ENCODE measurements at places on chromosomes 3 and 15.

- no peak for DNase-seq
These were observed 30.4 kb upstream of the TM4SF1 start for GRCh38 chr3:149407898-149408297.

DNA sequence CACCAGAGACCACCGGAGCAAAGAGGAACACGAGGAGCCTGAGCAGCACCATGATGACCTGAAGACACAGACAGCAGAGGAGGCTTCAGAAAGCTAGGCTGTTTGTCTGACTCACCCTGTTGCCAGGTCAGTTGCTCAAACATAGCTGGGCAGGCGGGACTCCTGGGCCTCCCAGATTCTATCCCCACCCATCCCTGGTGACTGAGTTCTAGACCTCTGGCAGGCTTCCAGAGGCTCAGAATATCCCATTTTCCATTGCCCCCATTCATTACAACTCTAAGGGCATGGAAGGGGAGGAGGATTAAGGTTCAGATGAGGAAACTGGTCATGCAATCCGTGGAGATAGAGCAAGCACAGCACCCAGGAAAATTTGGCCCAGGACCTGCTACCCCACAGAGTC, at the start of gene CDHR4:
Gene CDHR4, minus strand, starts transcription at position 113 of the 400 bp plus-strand sequence. Its CDS starts 61 bp downstream, at position 52.
- DNase-seq, result no peak

DNA sequence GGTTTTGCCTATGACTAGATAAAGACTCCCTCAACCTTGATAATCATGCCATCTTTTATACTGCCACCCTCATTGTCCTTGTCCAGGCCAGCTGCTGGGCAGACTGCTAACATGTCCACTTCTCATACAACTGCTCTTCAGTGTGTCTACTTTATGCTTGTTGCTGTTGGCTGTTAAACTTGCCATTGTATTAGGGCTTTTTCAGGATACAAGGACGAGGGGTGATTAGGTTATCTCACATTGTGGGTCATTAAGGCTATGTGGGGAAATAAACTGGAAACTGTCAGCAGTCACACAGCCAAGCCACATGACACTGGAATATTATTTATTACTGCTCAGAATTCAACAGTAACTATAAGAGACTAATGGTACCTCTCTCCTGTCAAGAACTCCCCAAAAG, 36.1 kb downstream of the STARD9 start:
- no peak for DNase-seq

- no peak for DNase-seq
These were observed 337.8 kb downstream of the RBMS3 start for GRCh38 chr3:29618395-29619282.

- no peak for DNase-seq
These were observed 59.6 kb downstream of the UBP1 start for GRCh38 chr3:33380653-33381052.

- DNase-seq, result no peak
These were observed 9.4 kb downstream of the PTPRG start for GRCh38 chr3:61570813-61571212.

DNA sequence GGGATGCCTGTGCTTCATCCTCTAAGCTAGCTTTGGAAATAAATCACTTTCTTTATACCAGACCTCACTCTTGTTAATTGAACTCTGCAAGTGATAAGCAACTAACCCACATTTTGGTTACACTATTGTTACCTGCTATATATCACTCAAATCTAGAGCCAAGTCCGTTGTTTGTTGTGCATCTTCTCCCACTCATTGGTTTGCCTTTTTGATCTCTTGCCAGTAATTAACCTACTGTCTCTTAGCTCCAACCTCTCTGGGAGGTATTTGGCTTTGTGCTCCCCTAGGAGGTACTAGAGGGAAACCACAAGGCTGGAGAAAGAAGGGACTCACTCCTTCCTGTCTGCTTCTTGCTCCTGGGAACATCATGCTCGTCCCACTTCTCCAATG, 12.8 kb upstream of the CRBN start:
- DNase-seq, result no peak

DNA sequence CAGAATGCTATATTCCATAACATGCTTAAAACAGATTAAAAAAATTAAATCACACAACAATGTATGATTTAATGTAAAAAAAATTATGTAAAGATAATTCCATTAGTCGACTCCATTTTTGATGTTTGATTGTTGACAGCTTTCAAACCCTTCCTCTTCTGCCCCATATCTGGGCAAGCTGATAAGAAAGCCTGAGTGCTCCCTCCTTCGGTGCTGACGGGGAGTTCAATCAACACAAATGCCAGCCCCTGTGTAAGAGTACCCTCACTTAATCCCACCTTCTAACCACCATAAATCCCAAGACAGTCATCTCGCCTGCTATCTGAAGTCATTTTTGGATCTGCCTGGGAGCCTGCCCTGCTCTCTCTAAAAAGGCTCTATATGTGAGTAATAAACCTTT, 59.8 kb upstream of the IP6K2 start:
- DNase-seq, result no peak

DNA sequence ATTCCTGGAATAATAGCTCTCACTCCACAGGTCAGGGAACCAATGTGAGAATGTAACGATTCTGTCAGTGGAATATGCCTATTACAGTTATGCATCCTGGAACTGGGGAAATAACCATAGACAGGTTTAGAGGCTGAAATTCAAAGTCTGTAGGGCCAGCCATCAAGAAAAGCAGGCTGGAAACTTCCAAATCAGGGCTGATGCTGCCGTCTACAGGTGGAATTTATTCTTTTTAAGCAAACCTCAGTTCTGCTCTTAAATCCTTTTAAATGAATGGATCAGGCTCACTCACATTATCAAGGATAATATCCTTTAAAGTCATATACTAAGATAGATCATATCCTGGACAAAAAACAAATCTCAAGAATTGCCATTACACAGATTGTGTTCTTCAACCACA, 699.8 kb downstream of the NR2F2 start:
- no peak for DNase-seq

Measured in immature natural killer cell (primary cell).